Hematopoietic multipotent progenitor cell treated with erythropoietin and hydrocortisone succinate and interleukin-3 and kit ligand, for 15 days (in vitro differentiated cells): ENCODE measurements at places on chromosomes 2 and 18.

DNA sequence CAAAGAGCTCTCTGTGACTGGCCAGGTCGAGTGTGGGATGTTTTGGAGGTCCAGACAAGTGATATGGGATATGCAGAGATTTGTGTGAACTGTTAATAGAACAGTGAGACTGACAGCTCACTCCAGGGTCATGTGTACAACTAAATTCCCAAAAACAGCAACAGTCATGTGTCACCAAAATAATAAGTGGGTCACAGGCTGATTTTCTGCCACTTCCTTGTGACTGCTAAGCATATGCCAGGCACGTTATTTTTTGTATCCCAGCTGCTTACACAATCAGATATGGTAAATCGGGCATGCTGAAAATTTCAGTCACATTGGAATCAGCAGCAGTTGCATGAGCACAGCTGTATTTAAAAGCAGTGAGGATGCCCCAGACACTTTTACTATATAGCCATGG is 198.7 kb downstream of the PTGR3 start:
- no peak for DNase-seq

DNA sequence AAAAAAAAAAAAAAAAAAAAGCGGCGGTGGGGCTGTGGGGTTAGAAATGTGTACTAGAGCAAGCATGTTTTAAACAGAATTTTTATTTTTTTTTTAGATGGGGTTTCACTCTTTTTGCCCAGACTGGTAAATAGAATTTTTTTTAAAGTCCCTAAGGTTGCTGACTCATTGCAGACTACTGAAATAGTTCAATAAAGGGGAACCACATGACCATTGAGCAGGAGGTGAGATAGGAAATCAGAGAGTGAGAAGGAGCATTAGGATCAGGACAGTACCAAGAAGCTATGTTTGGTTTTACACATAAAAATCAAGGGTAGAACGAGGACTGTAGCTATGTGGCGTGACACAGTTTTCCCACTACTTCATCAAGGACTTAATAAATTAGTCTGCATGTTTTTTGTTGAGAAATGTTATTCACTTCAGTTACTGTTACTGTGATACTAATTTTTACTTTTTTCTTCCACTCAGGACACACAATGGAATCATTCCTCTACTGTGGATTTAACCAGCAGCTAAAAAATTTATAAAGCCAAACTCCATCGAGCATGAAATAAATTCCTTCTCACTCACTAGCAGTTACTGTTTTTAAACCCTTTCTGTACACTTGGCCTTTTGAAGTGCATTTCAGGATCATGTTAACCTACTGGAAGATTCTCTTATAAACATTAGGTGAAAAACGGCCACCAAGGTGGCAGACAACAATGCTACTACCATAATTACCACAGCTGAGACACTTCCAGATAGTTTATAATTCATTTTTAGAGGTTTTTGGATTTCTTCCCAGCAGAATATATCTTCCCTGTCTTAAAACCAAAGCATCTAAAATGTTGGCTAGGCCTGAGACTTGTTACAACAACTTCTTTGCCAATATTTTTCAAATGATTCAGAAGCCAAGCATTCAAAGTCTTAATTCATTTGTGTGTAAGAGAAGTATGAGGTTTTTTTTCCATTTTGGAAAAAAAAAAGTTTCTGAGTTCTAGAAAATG is 33.2 kb downstream of the LAMA1 start:
- no peak for DNase-seq

GRCh38 chr18:57243624-57244179 is 96.8 kb downstream of the BOD1L2 start:
- no peak for DNase-seq

DNA sequence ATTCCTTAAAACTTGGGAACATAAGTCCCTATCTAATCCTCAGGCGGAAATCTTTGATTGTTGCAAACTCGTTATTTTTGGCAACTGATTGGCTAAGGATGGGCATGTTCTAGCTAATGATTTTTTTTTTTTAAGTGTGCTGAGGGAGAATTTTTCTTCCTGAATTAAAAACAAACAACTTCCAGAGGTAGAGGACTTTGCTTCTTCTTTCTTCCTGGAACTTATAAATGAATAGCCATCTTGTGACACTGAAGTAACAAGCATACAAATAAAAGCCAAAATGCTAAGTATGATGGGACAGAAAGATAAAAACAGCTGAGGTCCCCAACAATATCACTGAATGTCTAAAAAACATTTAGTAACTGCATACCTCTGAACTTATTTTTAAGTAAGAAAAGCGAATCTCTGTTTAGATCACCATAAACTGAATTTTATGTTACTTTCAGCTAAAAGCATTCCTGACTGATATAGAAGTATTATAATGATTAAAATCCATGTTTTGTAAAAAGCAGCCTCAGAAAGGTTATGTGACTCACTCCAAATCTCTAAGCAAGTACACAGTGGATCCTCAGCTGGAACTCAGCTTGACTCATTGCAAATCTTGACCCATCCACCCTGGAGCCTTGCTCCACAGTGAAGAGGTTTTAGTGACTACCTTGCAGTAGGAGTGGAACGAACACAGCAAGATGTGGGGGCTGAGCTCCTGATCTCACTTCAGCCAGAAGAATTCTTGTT is 344.4 kb downstream of the CLIP4 start:
- no peak for DNase-seq

- no peak for DNase-seq
Measured at GRCh38 chr2:226836548-226836885, 663 bp downstream of the RHBDD1 start.
